Smooth muscle cell of bladder (primary cell): ENCODE measurements at places on chromosomes 6 and 20. TPM values are rescaled to one million over a fixed set of nuclear protein-coding genes. Genes with fewer than 3 reads are reported as not detected.

Gene SASH1
- total RNA-seq: 33.7 and 43.3 TPM in 2 replicates

Gene LY6G5B
- 2.1 and 2.6 TPM in 2 replicates for total RNA-seq

Gene PKHD1
- not detected in 2 replicates for total RNA-seq

Gene KCNK15
- 0.28 and 0.83 TPM in 2 replicates for total RNA-seq

Gene UBD
- not detected in 2 replicates for total RNA-seq

Gene RIPPLY2
- total RNA-seq: 0.28 TPM in 1 of 2 replicates, not detected in the other

Gene GPR63
- 1.0 and 1.4 TPM in 2 replicates for total RNA-seq

Gene RNF182
- 0.18 and 0.28 TPM in 2 replicates for total RNA-seq

Gene KIAA1755
- 0.43 and 1.9 TPM in 2 replicates for total RNA-seq

Gene STX11
- total RNA-seq: 0.28 and 0.55 TPM in 2 replicates

Gene HLA-DQB2
- total RNA-seq: not detected in 2 replicates

Gene TNNC2
- total RNA-seq: 1.00 and 1.1 TPM in 2 replicates

Gene CPNE5
- 0.55 TPM in 1 of 2 replicates, not detected in the other for total RNA-seq

Gene OR2H2
- total RNA-seq: not detected in 2 replicates

Gene TCF21
- 19.0 and 27.4 TPM in 2 replicates for total RNA-seq

Gene GPSM3
- total RNA-seq: 0.74 and 0.85 TPM in 2 replicates

Gene CST1
- 0.28 TPM in 1 of 2 replicates, not detected in the other for total RNA-seq

Gene RBM24
- 1.4 and 3.5 TPM in 2 replicates for total RNA-seq

Gene GGTLC1
- not detected in 2 replicates for total RNA-seq

Gene PNPLA1
- under 0.01 TPM in 1 of 2 replicates, not detected in the other for total RNA-seq

Gene DHX35
- 6.8 and 10.0 TPM in 2 replicates for total RNA-seq

Gene IPCEF1
- total RNA-seq: 0.09 and 0.43 TPM in 2 replicates

Gene MYCT1
- total RNA-seq: under 0.01 and 0.65 TPM in 2 replicates

Gene PXT1
- total RNA-seq: under 0.01 TPM in 2 replicates

Gene COL21A1
- 2.0 and 6.7 TPM in 2 replicates for total RNA-seq

Gene IRAK1BP1
- total RNA-seq: 2.5 and 3.7 TPM in 2 replicates

Gene C20orf141
- 0.37 TPM in 1 of 2 replicates, not detected in the other for total RNA-seq

Gene KCNB1
- total RNA-seq: under 0.01 TPM in 2 replicates

Gene GATA5
- not detected in 2 replicates for total RNA-seq

Gene PRDM1
- 1.2 and 2.0 TPM in 2 replicates for total RNA-seq

Gene ADAM33
- 21.9 and 44.4 TPM in 2 replicates for total RNA-seq

Gene ANKS1A
- 4.8 and 6.1 TPM in 2 replicates for total RNA-seq

Gene PGC
- not detected in 2 replicates for total RNA-seq

Gene ZNF341
- 0.85 and 1.1 TPM in 2 replicates for total RNA-seq

Gene OPN5
- total RNA-seq: not detected in 2 replicates

Gene MARCKS
- 74.1 and 114 TPM in 2 replicates for total RNA-seq

Gene NKX2-4
- not detected in 2 replicates for total RNA-seq

Gene SULF2
- 17.5 and 28.3 TPM in 2 replicates for total RNA-seq

Gene BTNL2
- total RNA-seq: not detected in 2 replicates

Gene ARFGAP1
- total RNA-seq: 68.0 and 93.2 TPM in 2 replicates

Gene OCSTAMP
- not detected in 2 replicates for total RNA-seq

Gene PCSK2
- total RNA-seq: under 0.01 TPM in 2 replicates

Gene IMPG1
- total RNA-seq: not detected in 2 replicates

Gene TLDC2
- total RNA-seq: 0.14 TPM in 1 of 2 replicates, not detected in the other

Gene HLA-DOB
- 0.09 and 0.14 TPM in 2 replicates for total RNA-seq

Gene C6orf15
- total RNA-seq: not detected in 2 replicates

Gene OPRM1
- not detected in 2 replicates for total RNA-seq

Gene GABRR2
- 0.09 and 0.14 TPM in 2 replicates for total RNA-seq

Gene TRAPPC3L
- 0.09 and 0.14 TPM in 2 replicates for total RNA-seq

Gene IL20RA
- total RNA-seq: 0.14 and 0.55 TPM in 2 replicates

Gene ZSCAN23
- 4.4 and 6.0 TPM in 2 replicates for total RNA-seq

Gene LPA
- not detected in 2 replicates for total RNA-seq

Gene SMPDL3A
- total RNA-seq: 174 and 196 TPM in 2 replicates

Gene TXLNB
- total RNA-seq: 0.46 and 1.00 TPM in 2 replicates

Gene PFDN6
- total RNA-seq: 46.4 and 56.6 TPM in 2 replicates
